ENCODE measurements at places on chromosomes 7 and 10.

DNA sequence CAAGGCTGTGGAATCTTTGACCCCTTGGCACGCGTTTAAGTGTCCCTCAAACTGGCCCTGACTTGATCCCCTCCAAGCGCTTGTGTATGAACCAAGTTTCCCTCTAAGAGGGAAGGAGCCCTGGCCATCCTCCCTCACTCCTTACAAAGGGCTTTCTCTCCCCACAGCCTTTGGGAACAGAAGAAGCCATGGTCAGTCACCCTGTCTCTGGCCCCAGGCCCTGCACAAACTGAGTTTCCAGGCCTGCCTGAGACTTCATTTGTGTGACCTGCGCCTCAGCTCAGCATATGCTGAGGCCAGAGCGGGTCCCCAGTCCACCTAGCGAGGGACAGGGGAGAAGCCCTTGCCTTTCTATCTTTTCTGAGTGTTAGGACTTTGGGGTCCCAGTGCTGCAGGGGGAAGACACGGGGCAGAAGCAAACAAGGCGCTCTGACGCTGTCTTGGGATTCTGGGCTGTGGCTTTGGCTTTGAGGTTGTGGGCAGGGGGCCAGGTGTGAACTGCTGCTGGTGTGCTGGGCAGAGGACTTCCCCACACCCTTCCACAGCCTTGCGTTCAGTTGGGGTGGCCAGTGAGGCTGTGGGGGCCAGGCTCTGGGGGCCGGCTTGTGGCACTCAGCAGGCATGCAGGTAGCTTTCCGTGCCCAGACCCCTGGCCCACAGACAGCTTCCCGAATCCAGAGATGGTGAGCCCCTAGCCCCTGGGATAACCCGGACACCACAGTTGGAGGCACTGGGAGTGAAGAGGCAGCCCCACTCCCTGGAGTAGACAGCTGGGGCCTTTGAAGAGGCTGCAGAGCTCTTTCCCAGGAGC is 1.5 kb downstream of the RET start:
- DNase-seq = no peak

DNA sequence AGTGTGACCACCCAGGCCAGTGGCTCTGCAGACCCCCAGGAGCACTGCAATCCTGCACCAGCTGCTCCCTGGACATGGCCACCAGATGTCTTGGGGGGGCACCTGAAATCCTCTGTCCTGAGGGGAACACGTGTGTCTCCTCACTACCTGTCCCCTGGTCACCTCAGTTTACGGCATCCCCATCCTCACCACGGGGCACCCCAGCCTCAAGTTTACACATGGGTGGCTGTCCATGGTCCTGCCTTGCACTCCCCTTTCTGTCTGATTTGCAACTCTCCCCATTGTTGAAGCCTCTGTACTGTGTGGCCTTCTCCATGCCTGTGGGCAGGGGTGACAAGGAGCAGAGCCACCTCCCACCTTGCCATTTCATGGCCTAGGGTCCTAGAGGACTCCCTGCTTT is 67.2 kb downstream of the RAMP3 start:
- no peak for DNase-seq

- no peak for DNase-seq
Measured at GRCh38 chr7:122789156-122789555, 86.4 kb upstream of the RNF148 start.

DNA sequence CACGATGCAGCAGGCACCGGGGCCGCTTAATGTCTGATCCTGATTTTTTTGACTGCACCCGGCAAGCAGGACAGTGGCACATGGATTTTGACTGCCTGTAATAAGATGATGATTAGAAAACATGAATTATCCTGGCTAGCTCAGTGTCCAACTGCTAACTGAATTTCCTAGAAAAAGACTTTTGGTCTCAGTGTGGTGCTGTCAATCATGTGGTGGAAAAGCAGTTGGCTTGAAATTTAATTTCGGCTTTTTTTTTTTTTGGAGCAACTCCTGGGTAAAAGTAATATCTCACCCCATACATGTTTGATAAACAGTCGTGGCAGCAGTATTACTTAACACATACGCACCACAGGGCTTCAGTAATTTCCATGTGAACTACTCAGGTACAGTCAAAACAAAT is 227.7 kb downstream of the FANK1 start:
- no peak for DNase-seq

GRCh38 chr7:99296471-99296870 is 23.8 kb downstream of the MYH16 start:
- no peak for DNase-seq

GRCh38 chr10:120075349-120075748 is 182.8 kb downstream of the SEC23IP start:
- DNase-seq = no peak

DNA sequence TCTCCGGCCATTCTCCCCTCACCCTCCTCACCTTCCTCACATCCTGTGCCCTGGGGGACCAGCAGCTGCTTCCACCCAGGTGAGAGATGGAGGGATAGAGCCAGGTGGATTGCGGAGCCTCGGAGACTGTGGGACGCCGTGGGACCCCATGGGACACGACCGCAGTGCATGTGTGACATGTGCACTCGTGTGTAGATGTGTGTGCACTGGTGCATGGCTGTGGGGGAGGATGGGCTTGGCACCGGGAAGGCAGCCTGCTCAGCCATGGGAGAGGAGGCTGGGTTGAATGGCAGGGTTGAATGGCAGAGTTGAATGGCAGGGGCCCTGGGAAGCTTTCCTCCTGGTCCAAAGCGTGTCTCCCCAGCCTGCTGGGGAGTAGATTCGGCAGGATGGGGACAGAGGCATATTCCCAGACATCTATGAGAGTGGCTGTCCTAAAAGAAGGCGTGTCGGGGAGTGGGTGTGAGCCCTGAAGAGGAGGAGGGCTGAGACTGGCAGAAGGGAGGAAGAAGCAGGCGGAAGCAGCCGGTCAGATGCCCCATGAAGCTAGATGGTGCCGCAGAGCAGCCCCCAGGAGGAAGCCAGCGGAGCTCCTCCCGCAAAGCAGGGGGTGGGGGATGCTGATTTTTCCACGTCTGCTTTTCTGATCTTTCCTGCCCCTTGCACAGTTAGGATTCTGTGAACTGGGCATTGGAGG is 815 bp downstream of the GIMAP8 start:
- DNase-seq = no peak

GRCh38 chr10:124318076-124318475 is 100.6 kb downstream of the OAT start:
- no peak for DNase-seq

DNA sequence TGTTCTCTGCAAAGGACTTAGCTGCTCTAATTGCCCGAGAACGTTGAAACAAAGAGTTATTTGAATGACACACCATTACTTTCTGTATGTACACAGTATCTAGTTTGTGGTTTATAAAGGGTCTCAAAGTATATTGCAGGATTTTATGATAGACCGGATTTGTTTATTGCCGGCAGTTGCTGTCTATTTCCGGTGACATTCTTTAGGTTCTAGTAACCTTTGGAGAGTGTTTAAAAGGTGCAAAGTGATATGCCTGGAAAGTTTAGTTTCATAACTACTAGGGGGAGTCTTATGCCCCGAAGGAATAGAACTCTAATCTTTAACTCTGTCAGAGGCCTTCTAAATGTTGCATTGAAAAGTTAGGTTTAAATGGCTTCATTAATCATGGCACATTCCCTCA is 63.8 kb downstream of the PAPSS2 start:
- no peak for DNase-seq

DNA sequence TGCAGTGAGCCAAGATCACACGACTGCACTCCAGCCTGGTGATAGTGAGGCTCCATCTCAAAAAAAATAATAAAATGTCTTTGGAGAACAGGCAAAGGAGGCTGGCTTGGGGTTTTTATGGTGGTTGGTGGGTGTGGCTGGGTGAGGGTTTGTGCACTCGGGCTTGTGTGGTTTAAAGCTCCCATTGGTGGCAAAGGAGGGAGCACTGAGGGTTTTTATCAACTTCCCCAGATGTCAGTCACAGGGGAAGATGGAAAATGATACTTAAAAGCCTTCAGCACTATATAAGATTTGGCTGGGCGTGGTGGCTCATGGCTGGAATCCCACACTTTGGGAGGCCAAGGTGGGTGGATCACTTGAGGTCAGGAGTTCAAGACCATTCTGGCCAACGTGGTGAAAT is 16.3 kb upstream of the RNF216 start:
- DNase-seq = no peak

- DNase-seq = no peak
Measured at GRCh38 chr7:38492010-38492409, 139.2 kb downstream of the AMPH start.

- no peak for DNase-seq
Measured at GRCh38 chr10:118840776-118841468, 86.2 kb upstream of the CACUL1 start.

DNA sequence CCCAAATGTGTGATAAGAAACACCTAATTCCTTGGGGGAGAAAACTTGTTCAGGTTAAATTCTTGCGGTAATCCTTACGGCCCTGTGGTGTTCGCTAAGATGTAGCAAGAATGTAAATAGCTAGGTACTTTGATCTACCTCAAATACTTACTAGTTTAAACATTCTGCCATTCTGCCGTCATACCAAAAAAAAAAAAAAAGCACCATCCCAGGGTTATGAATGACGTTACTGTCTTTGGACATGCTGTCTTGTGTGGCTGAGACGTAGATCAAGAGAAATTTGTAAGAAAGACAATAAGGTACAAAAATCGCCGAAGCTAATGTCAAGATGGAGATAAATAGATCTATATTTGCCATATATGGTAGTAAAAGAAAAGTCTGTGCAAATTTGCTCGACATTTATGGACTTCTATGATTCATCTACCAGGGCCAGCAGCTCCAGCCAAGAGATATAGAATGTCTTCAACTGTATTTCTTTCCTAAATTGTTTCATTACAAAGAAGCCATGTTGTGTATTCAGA is 195.6 kb downstream of the CUX1 start:
- no peak for DNase-seq
